Esophagus squamous epithelium (tissue), 5 donors: ENCODE measurements at places on chromosomes 2 and 18.

- no peak for DNase-seq
These were observed 28.9 kb downstream of the SERTAD2 start for GRCh38 chr2:64624862-64625261.

GRCh38 chr2:1696472-1696871, 47.8 kb downstream of the PXDN start:
- no peak for DNase-seq

DNA sequence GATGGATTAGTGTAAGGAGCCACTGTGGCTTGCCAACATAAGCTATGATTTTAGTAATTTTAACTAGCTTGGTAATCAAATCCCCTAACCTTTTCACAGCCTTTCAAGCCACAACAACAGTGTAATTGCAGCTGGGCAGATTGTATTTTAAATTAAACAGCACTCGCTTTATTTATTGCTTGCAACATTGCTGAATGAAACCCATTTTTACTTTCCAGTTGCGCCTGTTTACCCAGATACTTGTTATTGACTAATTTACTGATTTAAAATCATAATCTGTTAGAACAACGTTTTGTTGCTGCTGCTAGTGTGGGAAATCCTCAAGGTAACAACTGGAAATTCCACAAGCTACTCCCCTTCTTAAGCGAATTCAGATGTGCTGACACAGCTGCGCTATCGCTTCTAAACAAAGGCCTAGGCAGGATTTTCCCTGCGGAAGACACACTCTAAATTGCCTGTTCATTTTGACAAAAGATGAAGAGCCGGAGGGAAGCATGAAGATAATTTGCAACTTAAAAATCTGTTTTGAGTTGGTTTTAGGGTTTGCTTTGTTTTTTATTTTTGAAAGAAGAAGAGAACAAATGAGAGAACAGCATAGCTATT, 283.9 kb downstream of the ALPK2 start:
- no peak for DNase-seq

GRCh38 chr18:37335409-37335736, 230.2 kb downstream of the CELF4 start:
- no peak for DNase-seq

- DNase-seq = no peak
These were observed 461.6 kb upstream of the SALL3 start for GRCh38 chr18:78517973-78518372.
